Stimulated activated CD8-positive, alpha-beta memory T cell treated with anti-CD3 and anti-CD28 coated beads, Interleukin-15, amount 100 ng/mL, for 24 hours (primary cell): ENCODE measurements at places on chromosomes 12 and 14.

DNA sequence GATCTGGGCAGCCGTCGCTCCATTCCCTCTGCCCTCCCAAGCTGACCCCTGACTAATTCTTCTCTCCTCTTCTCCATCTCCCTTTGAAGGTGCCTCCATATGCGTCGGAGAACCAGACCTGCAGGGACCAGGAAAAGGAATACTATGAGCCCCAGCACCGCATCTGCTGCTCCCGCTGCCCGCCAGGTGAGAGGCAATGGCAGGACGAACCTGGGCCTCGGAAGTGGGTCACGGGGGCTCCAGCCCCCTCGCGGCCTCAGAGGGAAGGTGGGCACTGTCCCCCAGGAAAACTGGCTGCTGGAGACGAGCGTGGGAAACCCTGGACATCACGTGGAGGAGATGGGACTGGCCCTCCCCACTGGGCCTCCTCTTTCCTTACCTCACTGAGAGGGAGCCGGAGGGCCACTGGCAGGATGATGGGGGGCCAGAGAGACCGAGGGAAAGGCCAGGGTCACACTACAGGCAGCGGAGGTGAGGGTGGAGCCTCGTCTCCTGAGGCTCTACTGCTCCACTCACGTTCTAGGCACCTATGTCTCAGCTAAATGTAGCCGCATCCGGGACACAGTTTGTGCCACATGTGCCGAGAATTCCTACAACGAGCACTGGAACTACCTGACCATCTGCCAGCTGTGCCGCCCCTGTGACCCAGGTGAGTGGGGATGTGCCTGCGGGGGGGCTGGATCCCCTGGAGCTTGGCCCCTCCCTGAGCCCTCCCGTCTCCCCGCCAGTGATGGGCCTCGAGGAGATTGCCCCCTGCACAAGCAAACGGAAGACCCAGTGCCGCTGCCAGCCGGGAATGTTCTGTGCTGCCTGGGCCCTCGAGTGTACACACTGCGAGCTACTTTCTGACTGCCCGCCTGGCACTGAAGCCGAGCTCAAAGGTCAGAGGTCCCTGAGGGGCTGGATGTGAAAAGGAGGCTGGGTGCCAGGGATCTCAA, 806 bp downstream of the LTBR start:
- no peak for DNase-seq

DNA sequence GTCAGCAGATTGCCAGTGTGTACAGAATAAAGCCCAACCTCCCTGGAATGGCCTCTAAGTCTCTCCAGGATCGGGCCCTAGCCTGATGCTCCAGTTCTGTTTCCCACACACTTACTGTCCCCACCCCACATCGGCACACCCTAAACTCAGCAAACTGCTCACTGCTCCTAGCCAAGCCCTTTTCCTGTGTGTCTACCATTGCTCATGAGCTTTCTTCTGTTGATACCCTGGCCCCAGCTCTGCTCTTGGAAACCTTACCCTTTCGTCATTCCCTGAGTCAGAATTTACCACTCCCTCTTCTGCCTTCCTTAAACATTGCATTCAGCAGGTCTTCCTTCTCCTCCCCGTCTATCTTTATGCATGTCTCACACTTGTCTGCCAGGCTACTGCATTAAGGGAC, 158.9 kb downstream of the TMX1 start:
- DNase-seq, result no peak

DNA sequence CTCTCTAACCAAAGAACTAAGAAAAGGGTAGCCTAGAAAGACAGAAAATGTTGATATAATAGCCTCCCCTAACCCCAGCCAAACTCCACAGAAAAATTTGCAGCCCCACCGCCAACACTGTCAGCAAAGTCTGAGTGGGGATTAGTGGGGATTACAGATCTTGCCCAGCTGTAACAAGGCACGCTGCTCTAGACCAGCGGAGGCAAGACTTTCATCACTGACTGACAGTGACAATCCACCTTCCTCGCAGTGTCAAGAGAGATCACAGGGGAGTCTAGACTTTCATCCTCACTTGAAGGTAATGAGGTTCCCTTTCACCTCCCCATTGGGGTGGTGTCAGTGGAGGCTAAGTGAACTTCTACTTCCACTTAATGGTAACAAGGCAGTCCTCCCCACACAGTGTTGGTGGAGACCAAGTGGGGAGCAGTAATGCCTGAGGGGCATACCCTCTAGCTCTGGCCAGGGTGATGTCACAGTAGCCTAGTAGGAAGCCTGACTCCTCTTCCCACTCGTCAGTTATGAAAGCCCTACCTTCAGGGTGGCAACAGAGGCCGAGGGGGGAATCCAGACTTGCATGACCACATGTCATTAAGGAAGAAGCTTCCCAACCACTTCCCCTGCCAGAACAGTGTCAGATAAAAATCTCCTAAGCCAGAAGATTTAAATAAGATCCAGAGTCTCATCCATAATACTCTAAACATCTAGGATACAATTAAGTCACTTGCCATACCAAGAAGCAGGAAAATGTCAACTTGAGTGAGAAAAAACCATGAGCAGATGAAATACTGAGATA, 91.7 kb upstream of the RASSF8 start:
- no peak for DNase-seq

DNA sequence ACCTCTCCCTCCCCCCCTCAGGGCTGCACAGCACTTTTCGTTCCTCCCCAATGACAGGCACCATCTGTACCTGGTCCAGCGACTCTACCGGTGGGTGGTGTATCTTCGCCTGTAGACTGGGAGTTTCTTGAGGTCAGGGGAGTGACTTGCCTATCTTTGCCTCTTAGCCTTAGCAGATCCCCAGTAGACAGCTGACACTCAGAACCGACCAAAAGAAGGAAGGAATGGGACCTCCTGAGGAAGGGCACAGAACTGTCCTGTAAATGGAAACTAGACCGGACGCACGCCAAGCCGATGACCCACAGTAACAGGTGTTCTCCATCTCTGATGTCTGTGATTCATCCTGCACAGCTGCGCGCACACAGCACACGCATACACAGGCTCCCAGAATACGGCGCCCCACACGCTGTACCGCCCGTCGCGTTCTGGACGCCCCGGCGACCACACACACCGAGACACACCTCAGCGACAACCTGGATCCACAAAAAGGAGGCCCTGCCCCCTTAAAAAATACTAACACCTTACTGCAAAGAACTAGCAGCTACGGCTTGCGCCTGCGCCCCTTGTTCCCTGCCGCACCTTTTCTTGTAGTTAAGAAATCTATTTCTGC, 673 bp upstream of the TTC9 start:
- no peak for DNase-seq
